ENCODE measurements at places on chromosomes 12 and 14. TPM values are rescaled to one million over a fixed set of nuclear protein-coding genes. Genes with fewer than 3 reads are reported as not detected.

GRCh38 chr14:87497301-87497700, 495.7 kb downstream of the GALC start:
- no peak for DNase-seq

- no peak for DNase-seq
These were observed 75.8 kb downstream of the GLT1D1 start for GRCh38 chr12:128929057-128929456.

Gene B3GNT4
- total RNA-seq = not detected

- no peak for DNase-seq
These were observed 41.8 kb upstream of the PTPRR start for GRCh38 chr12:70962226-70962794.

Gene IKBIP
- 3.1 TPM for total RNA-seq

Gene IL26
- 0.52 TPM for total RNA-seq

Gene KLRC2
- not detected for total RNA-seq

DNA sequence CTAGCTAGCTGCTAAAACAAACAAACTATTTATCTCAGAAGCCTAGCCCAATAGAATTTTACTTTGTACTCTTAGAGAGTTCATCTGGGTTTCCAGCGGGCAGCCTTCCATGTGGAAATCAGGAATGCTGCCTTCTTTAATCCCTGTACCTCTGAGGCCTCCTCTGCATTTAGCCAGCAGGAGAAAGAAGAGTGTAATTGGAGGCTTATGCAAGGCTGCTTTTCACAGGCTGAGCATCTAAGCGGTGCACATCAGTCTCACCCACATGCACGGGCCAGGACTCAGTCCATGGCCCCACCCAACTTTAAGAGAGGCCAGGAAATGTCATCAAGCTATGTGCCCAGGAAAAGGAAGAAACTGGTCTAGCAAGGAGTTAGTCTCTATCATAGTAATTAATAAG, 14.0 kb upstream of the PTGDR start:
- no peak for DNase-seq

Gene MANSC4
- not detected for total RNA-seq

DNA sequence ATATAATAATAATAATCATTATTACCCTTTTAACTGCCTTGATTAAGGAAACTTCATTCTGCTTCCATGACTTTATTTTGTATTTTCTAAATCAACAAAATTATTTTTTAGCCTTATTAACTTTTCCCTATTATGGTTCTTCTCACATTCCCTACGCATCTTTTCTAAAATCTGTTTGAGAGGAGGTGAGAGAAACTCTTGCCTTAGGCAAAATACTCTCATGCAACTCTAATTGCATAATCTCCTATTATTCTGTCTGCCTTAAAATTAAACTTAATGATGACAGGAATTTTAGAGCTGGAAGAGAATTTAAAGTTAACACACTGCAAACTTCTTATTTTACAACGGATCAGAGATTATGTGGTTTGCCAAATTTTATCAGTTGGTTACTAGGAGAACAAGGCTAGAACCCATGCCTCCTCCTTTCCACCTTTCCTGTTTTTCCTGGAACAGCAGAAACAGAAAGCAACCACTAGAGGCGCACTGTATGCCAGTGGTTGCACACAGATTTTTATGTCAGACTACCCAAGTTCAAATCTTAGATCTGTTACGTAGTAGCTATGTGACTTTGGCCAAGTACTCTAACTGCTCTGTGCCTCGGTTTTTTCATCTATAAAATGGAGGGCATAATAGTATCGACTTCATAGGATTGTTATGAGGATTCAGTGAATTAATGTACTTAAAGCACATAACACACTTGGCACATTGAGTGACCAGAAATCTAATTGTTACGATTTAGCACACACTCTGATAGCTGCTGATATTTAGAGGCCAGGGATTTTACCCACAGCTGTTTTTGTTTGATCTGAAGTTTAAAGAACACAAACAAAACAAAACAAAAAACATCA, 4.3 kb upstream of the BRMS1L start:
- DNase-seq = no peak

DNA sequence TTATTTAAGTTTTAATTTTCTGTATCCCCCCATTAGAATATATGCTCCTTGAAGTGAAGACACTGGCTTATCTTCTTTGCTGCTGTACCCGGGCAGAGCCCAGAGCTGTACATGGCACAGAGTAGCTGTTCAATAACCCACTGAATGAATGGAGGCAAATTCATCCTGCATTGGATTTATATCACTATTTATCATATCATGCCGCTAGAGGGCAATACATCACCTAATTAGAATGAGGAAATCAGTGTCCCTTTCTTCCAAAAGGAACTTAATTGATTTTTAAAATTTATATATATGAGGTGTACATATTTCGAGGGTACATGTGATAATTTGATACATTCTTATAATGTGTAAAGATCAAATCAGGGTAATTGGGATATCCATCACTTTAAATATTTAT, 89.2 kb upstream of the TMEM260 start:
- DNase-seq = no peak

Gene LRRC10
- not detected for total RNA-seq

- no peak for DNase-seq
These were observed 37.7 kb upstream of the TXNRD1 start for GRCh38 chr12:104177663-104178501.

- DNase-seq = no peak
These were observed 8.5 kb downstream of the STXBP6 start for GRCh38 chr14:25041484-25041883.

DNA sequence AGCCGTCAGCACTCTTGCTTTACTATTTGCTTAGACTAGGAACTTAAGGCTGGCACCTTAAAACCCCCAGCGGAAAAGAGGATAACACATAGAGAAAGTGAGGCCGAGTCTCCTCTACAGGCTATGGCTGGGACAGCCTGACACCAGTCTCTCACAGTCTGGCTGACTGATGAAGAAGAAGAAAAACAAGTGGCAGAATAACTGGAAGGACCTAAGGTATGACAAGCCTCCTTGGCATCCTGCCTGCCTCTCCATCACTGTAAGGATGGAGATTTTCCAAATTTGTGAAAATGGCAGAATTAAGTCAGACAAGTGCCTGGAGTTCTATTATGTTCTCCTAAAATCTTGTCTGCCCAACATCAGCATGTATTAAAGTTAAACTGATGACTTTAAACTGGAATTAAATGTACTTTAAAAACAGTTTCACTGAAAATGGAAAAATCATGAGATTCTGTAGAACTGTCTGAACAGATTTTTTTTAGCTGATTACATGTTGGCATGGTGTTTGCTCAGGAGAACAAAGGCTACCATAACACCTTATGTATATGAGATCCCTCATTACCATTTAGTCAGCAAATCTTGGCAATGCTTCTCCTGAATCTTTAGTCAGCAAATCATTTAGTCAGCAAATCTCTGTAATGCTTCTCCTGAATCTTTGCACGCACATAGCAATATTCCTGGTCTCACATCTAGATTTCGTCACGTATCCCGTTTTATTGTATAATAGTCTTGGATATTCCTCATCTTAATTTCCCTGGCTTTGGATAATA, 140.3 kb upstream of the AEBP2 start:
- no peak for DNase-seq

DNA sequence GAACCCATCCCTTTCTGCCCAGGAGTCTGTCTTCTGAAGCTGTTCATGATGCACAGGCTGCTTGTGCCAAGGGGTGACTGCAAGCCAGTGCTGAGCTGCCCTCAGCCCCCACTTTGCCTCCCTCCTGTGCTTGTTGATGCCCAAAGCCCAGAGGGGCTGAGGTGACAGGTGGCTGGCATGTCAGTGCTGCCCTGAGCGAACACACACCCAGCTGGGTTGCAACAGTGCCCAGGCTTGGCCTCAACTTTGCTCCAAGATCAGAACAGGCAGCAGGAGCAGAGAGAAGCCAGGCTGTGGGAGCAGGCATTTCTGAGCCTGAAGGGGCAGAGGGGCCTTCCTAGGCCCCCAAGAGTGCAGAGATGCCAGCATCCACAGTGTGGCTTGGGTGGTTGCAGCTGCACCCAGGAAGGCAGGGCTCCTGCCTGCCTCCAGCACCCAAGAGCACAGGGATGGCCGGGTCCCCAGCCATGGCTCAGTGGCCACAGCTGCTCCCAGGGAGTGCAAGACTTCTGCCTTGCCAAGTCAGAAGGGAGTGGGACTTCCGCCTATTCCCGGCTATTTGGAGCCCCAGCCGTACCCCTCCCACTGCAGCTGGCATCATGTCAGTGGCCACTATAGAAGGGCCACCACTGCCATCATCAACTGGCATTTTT, 83.1 kb downstream of the SLC16A7 start:
- no peak for DNase-seq

- DNase-seq = no peak
These were observed 51.8 kb upstream of the PSMC1 start for GRCh38 chr14:90204516-90204915.

Gene KRT85
- total RNA-seq = not detected

DNA sequence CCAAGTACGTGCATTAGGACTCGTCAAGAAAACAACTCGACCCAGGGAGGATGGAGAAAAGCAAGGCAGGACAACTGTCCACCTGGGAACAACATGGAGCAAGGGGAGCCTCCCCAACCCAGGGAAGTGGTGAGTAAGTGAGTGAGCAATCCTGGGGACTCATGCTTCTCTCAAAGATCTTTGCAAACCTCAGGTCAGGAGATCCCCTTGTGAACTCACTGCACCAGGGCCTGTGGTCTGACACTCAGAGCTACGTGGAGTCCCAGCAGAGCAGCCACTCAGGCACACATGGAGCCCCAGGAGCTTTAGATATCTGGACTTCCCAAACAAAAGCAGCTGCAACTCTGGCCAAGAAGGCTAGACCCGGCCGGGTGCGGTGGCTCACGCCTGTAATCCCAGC, 12.2 kb upstream of the OR5AU1 start:
- DNase-seq = no peak

Gene EXOC5
- 31.5 TPM for total RNA-seq

GRCh38 chr14:81446279-81447007, 46.3 kb upstream of the STON2 start:
- DNase-seq = no peak

Gene BDKRB2
- total RNA-seq = not detected

Gene TAS2R31
- total RNA-seq = 3.4 TPM

DNA sequence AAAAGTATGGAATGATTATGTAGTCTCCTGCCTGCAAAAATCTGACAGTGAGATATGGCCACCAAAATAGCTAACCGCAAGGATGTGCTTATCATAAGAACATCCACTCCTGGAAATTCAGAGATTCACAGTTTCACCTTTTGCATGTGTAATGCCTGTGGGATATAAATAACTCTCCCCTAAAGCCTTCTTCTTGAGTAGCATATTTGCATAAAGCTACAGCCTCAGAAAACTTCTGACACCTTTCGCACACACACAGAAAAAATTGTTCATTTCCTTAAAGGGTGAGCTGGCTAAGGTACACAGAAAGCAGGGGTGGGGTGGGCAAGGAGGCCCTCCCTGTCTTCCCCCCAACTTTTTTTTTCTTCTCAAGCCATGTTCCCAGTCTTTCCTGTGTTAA, 3.1 kb upstream of the IGF1 start:
- no peak for DNase-seq

DNA sequence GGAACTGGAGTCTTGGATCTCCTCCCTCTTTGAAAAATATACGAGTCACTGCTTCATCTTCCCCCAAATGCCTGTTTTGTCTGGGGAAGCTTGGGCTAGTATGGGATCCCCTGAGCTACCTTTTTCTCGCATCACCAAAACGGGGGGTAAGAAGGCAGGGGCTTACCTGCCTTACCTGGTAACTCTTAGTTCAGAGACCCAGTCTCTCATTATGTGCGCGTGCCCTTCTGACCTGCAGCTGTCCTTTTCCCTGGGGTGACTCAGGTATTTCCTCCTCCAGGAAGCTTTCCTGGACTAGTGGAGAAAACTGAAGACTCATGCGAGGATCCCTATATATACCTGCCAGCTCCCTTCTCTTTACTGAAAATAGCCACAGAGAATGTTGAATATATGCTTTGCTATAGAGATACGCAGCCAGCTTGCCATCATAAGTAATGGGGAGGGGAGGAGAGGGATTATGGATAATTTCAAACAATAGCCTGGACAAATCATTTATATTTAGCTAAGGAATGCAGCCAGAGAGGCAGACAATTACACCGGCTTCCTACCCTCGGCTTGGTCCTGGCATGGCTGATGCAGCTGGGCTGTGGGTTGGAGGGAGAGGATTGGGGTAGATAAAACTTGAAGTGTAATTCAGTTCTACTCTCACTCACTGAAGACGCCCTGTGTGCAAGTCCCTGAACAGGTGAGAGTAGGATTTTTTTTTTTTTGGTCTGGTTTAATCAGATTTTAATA, 1.1 kb downstream of the TSPAN9 start:
- DNase-seq = no peak

DNA sequence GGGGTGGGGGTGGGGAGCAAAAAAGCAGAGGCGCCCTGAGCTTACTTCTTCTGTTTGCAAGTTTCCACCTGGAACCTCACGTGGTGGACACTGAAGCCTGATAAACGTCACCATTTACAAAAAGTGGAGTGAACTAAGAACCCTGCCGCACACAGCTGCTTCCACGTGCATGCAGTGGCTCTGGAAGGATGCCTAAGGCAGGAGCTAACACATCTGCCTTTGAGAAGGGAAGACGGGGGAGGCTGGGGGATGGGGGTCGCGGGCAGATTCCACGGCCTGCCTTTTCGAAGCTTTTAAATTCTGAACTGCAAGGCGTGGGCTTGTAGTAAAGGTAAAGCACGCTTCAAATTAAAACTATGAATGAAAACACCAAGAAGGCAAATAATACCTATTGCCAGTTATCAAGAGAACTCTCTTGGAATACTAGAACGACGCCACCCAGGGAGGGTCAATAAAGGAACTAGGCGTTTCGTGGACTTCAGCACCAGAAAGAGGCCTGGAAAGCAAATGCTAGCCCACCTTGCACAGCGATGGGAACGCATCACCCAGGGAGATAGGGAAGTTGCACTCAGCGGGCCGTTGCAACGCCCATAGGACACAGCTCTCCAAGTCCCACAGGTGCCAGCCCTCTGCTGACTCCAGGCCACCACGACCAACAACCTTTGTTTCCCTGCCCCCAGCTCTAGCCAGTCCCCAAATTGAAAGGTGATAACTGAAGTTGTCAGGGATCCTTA, 61.8 kb downstream of the TESC start:
- DNase-seq = no peak

- DNase-seq = no peak
These were observed 303.8 kb downstream of the IPO8 start for GRCh38 chr12:30391766-30392366.

DNA sequence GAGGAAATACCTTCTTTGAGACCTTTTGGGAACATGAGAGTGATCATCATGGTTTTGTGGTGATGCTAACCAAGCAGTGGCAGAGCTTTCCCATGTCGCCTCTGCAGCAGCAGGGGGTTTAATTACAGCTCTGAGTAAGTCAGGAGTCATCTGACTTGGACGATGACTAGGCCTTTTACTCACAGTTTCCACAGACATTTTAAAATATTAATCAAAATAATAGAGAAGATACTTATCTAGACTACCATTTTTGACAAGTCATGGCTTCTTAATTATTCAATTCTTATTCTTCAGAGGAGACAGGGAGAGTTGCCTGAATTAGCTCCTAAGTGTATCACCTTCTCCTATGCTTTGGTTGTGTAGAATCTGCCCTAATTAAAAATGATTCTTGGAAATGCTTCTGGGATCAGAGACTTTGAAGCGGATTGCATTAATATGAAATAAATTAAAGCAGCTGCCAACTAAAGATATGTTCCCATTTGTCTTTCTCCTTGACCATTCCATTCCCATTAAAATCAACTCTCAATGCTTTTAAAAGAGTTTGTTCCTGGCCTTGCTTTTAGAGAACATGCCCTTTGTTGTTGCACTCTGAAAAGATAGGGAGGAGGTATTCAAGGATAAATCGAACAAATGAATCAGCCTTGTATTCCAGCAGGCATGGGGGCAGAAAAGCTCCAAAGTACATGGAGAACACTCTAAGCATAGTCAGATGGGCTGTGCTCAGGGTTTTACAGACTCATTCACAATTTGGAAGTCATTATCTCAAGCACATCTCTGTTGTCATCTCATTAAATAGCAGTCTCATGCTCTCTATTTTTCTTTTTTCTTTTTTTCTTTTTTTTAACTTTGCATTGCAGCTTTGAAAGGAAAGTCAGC, 7.7 kb upstream of the IFNG-AS1 start:
- DNase-seq = no peak

All from T-helper 17 cell (primary cell).